ENCODE measurements at places on chromosomes 4 and X. TPM values are rescaled to one million over a fixed set of nuclear protein-coding genes. Genes with fewer than 3 reads are reported as not detected.

The KCNIP4 gene
- not detected for total RNA-seq

The MAGEB1 gene
- total RNA-seq, result 5.6 TPM

The USP53 gene
- 11.9 TPM for total RNA-seq

The NPY5R gene
- total RNA-seq, result not detected

DNA sequence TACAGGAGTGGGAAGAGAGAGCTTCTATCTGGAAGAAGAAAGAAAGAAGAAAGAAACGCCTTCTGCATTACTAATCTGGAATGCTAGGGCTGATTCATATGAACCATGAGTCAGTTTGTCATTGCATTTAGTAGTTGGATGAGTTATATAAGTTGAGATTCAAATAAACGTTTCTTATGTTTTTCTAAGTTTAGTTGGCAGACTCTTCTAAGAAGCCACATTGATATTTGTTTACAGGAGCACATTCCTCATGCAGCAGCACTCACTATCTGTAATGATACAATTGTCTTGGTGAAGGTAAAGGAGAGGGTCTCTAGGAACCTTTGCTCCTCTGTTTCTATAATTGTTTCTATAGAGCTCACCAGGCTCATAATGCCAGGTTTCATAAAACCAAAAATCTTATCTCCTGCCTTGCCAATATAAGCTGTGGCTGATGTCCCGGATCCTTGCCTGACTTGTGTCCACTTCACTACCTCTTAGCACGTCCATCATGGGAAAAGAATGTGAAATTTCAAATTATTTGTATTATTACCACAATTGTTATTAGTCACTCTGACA is 39.5 kb downstream of the HOPX start:
- DNase-seq, result peak; percentile 72

DNA sequence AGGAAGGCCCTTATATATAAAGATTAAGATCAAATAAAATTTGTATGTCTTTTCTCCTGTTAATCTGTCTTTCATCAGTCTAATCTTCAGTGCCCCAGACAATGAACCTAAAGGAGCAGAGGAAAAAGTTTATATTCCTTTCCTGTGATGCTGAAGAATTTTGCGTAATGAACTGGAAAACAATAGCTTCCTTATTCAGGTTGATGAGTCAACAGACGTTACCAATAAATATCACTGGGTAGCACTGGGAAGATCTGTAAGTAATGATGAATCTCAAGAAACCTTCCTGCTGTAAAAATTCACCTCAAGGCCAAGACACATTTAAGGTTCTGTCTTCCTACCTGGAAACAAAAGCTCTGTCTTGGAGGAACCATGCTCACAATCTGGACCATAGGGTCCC is 25.5 kb downstream of the CDKN2AIP start:
- peak; percentile 45 for DNase-seq

GRCh38 chr4:48585401-48585800 is 95.3 kb downstream of the ZAR1 start:
- DNase-seq, result no peak

DNA sequence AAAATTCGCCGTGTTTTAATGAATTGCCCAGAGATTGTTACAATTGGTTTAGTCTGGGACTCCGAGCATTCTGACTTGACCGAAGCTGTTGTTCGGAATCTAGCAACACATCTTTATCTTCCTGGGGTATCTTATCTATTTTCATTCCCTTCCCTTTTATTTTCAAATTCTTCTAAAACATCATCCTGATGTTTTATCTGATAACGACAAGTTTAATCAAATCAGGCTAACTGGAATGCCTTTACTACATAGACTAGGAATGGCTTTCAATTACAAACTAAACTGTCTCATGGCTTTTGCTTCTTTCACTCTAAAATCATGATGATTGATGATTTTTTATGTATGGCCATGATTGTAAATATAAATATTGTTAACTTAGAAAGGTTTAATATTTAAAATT is 48.0 kb downstream of the USP53 start:
- DNase-seq, result no peak

DNA sequence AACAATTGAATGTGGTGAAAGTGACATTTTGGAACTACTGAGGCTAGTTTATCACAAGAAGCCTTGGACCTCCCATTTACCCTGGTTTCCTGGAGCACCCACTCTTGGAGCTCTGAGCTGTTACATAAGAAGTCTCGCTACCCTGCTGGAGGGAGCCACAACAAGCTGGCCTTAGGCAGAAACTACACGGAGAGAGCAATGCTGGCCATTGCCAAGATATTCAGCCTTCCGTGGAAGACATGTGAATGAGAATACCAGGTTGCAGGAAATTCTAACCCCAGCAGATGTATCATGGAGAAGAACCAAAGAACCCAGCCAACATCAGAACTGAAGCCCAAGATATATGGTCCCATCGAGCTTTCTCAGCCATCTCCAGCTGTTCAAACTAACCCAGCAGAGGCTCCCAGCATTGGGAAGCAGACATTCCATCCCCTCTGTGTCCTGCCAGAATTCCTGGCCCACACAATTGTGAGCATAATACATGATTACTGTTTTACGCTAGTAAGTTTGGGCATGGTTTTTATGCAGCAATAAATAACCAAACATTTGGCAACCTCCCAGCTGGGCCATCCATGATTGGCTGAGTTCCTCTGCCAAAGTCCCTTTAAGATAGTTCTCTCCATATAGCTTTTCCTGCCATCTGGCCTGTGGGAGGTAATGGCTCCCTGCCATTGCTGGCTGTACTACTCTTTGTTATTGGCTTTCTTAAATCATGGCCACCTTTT is 17.9 kb upstream of the PDE5A start:
- no peak for DNase-seq
